ENCODE measurements at places on chromosomes 12 and 14.

GRCh38 chr14:33542338-33543287 is 408.3 kb downstream of the EGLN3 start:
- peak; percentile 86 for DNase-seq

GRCh38 chr12:9148926-9149325 is 33.2 kb upstream of the A2M start:
- no peak for DNase-seq

- no peak for DNase-seq
Measured at GRCh38 chr14:94906991-94907587, 137.2 kb upstream of the GSC start.

- no peak for DNase-seq
Measured at GRCh38 chr12:118035190-118036041, 18.9 kb downstream of the RFC5 start.

- no peak for DNase-seq
Measured at GRCh38 chr14:33897878-33898535, 52.9 kb downstream of the EGLN3 start.

DNA sequence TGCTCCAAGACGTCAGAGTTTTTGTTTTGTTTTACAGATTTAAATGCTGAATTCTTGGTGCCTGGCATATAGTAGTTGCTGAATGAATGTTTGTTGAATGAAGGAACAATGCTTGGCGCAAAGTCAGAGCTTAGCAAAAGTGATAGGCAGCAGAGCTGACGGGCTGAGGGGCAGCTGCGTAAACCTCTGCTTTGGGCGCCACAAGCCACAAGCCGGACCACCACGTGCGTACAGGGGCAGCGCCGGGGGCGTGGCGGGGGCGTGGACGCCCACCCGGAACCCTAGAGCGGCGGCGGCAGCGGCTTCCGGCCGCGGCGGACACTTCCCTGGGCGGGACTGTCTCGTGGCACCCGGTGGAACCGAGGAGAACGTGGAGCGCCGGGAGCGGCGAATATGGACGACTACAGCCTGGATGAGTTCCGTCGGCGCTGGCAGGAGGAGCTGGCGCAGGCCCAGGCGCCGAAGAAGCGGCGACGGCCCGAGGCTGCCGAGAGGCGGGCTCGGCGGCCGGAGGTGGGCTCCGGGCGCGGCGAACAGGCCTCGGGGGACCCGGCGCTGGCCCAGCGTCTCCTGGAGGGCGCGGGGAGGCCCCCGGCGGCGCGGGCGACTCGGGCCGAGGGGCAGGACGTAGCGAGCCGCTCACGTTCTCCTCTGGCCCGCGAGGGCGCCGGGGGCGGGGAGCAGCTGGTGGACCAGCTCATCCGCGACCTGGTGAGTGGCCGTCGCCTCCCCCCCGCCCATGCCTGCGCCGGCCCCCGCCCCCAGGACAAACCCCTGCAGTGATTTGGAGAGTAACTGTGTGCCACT is at the start of gene FBXW8:
Gene FBXW8, plus strand, starts transcription at position 306 of the 807 bp plus-strand sequence. Its CDS starts 88 bp downstream, at position 394.
- DNase-seq: peak; percentile 75

- no peak for DNase-seq
Measured at GRCh38 chr12:123516216-123516780, 17.2 kb downstream of the RILPL1 start.

- no peak for DNase-seq
Measured at GRCh38 chr14:43853541-43853940, 653.5 kb downstream of the FSCB start.

DNA sequence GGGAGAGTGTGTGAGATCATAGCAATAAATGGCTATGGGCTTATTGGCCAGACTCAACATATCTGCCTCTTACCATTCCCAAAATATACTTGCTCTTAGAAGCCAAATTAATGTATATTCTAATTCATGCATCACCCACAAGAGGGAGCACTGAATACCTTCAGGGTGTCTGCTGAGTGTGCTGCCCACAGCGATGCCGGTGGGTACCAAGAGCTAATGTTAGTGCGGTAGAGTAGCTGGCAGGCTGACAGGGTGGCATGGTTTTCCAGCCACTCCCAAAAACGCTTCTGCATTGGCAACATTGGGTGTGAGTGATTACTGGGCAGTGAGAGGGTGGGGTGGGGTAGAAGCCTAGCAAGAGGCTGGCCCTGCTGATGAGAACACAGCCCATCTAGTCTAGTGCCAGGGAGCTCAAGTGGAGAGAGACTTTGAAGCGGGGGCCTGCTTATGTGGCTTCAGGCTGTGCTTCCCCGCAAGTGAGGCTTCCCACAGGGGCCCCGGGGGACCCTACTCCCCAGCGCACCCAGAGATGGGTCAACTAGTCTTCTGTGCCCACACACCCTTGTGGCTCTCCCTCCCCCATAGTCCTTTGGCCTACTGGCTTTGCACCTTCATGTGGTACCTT is 9.2 kb upstream of the PLEKHD1 start:
- DNase-seq: no peak

GRCh38 chr14:57066463-57066862 is 202.2 kb downstream of the EXOC5 start:
- DNase-seq: no peak

- peak; percentile 30 for DNase-seq
Measured at GRCh38 chr14:95935228-95935822, 58.7 kb downstream of the TUNAR start.

- DNase-seq: no peak
Measured at GRCh38 chr12:118432812-118433545, 56.6 kb downstream of the SUDS3 start.

DNA sequence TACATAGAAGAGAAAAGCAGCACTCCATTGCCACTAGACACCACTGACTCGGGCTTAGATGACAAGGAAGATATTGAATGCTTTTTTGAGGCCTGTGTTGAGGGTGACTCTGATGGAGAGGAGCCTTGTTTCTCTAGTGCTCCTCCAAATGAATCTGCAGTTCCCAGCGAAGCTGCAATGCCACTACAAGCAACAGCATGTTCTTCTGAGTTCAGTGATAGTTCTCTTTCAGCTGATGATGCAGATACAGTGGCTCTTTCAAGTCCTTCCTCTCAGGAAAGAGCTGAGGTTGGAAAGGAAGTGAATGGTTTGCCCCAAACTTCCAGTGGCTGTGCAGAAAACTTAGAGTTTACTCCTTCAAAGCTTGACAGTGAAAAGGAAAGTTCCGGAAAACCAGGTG is 114.5 kb upstream of the NPAS3 start:
- no peak for DNase-seq

- DNase-seq: peak; percentile 21
Measured at GRCh38 chr12:107564946-107565345, 120.7 kb upstream of the PWP1 start.

DNA sequence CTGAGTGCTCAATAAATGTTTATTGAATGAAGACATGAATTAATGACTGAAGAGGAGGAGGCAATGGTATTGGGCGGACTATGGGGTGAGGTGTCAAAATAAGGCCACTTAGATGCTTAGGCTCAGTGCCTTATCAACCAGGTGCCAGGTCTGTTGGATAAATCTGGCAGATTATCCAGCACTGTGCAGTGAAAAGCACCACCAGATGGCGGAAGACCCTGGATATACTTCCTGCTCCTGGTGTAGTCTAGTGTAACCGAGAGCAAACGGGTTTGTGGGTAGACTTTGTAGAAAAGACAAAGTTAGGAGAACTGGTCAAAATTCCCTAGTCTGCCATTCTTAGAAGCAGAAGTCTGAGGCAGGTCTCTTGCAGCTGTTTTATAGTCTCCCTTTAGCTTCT is 306.3 kb downstream of the ATP23 start:
- no peak for DNase-seq
